AG09309 (cell line): ENCODE measurements at places on chromosomes 13 and 19.

DNA sequence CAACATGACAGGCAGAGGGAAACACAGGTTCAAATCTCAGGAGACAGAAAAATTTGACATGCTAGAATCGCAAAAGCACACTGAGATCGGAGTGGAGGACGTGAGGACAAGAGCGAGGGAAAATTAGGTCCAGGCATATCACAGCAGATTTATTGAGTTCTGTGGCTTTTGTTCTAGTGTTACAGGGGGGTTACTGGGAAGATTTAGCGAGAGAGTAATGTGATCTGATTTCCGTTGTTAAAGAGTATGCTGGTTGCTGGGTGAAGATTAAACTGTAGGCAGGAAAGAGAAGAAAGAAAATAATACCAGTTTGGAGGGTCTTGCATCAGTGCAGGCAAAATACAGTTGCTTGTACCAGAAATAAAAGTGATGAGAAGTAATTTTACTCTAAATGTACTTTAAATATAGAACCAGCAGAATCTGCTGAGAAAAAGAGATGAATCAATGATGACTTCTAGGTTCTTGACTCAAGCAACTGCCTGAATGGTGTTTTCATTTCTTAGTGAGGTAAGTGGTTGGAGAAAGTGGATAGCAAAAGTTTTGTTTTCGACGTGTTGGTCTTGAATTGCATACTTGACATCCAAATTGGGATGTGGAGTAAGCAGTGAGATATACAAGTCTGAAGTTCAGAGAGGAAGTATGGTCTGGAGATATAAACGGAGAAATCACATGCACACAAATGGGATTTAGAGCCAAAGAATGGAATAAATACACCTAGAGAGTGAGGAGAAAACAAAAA, 35.7 kb downstream of the UFM1 start:
- DNase-seq = no peak

- DNase-seq = no peak
Measured at GRCh38 chr13:112897603-112897955, 71.4 kb upstream of the MCF2L start.

GRCh38 chr19:7421941-7422744, 66.7 kb downstream of the PEX11G start:
- DNase-seq = no peak

DNA sequence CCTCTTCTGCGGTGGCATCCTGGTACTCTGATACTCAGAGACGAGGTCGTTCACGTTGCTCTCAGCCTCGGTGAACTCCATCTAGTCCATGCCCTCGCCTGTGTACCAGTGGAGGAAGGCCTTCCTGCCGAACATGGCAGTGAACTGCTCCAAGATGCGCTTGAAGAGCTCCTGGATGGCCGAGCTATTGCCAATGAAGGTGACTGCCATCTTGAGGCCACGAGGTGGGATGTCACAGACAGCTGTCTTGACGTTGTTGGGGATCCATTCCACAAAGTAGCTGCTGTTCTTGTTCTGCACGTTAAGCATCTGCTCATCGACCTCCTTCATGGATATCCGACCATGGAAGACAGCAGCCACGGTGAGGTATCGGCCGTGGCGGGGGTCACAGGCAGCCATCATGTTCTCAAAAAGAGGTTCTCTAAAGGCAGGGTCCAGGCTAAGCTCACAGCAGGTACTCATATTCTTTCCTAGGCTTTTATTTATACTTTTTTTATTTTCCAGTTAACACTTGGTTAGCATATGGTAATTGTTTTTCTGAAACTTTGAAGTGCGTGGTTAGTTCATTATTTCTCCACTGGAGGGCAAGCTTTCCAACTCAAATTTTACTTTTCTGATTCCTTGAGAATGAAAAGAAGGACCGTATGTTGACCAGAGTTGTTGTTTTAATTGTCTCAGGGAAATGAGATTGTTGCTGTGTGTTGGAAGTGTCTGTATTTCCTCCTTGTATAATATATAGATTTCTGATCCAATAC, 72.4 kb upstream of the RGCC start:
- DNase-seq = no peak

GRCh38 chr13:75480671-75481175, 1.2 kb downstream of the TBC1D4 start:
- no peak for DNase-seq

- no peak for DNase-seq
Measured at GRCh38 chr19:40380199-40381037, 9.6 kb downstream of the HIPK4 start.

- DNase-seq = peak; percentile 93
Measured at GRCh38 chr19:36528194-36528920, at the start of gene ZNF260. ZNF260 (minus strand) TSS chr19:36528271; CDS start chr19:36515238, 13,033 bp downstream.

GRCh38 chr13:60312851-60313505, 84.0 kb upstream of the TDRD3 start:
- no peak for DNase-seq

GRCh38 chr13:90533866-90534265, 813.6 kb upstream of the MIR17HG start:
- no peak for DNase-seq

- no peak for DNase-seq
Measured at GRCh38 chr13:40790154-40790616, 774 bp downstream of the SLC25A15 start.

DNA sequence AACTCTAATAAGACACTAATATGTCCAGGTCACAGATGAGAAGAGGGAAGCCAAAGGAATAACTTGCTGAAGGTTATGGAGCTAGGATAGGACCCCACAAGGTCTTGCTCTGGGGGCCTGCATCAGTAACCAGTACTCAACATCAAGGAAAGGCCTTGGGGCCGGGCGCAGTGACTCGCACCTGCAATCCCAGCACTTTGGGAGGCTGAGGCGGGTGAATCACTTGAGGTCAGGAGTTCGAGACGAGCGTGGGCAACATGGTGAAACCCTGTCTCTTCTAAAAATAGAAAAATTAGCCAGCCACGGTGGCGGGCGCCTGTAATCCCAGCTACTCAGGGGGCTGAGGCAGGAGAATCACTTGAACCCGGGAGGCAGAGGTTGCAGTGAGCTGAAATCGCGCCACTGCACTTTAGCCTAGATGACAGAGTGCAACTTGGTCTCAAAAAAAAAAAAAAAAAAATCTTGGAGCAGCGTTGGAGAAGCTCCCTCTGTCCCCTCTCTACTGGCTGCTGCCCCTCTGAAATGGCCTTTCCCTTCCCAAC, 1.8 kb downstream of the LONP1 start:
- no peak for DNase-seq

DNA sequence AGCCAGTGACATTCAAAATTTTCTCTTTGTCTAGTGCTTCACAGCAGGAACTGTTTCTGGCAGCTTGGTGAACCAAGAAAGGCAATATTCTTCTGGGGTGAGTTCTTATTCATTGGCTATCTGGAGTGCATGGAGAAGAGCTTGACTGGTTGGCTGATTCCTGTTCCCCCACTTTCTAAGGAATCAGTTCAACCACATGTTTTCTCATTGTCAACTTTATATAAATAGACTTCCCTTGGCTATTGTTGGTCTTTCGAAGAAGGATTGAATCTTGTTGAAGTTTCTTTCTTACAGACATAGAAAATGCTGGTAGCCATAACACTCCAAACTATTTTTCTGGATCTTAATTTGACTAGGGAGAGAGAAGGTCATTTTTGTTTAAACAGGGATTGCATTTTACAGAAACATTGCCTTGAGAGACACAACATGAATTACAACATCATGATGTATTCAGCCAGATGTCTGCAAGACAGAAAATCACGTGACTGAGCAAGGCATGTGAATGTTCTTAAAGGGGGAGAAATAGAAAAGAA, 85.2 kb downstream of the EDNRB start:
- no peak for DNase-seq
